ENCODE measurements at places on chromosomes 7 and 10.
A peak's percentile ranks its signal among the peaks of the same experiment; 100 is the strongest.

- no peak for DNase-seq
Measured at GRCh38 chr7:40489844-40490602, 355.2 kb downstream of the SUGCT start.

DNA sequence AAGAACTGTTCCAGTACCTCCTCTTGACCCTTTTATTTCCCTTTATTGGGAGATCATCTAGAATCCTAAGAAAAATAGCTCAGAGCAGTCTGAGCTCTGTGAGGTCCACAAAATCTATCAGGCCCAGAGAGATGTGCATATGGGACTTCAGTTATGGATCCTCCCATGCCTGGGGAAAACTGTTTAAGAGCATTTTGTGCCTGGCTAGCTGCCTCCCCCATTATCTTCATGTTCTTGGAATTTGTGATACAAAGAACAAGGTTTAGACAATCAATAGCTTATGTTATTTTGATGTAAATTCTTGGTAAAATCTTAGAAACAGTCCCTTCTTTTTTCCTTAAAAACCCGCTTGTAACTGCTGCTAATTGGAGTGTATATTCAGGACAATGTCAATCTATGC lies 75.2 kb downstream of the USP6NL start:
- DNase-seq: no peak

- DNase-seq: peak; percentile 96
Measured at GRCh38 chr10:61628875-61629513, 33.7 kb upstream of the CABCOCO1 start.

DNA sequence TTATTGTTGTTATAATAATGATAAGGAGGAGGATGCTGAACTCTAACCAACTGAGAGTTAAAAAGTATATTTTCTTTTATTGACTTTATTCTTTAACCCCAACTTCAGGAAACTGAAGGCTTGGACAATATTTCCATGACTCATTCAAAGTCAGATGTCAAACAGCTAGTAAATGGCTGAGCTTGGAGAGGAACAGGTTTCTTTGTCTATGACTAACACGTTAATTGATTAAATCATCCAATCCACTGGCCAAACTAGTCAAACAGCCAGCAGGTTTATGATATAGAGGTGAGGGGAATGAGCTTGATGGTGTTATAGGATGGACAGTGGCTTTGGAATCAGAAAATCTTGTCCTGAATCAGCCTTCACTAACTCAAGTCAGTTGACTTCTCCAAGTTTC lies 119.1 kb upstream of the WDR11 start:
- no peak for DNase-seq

DNA sequence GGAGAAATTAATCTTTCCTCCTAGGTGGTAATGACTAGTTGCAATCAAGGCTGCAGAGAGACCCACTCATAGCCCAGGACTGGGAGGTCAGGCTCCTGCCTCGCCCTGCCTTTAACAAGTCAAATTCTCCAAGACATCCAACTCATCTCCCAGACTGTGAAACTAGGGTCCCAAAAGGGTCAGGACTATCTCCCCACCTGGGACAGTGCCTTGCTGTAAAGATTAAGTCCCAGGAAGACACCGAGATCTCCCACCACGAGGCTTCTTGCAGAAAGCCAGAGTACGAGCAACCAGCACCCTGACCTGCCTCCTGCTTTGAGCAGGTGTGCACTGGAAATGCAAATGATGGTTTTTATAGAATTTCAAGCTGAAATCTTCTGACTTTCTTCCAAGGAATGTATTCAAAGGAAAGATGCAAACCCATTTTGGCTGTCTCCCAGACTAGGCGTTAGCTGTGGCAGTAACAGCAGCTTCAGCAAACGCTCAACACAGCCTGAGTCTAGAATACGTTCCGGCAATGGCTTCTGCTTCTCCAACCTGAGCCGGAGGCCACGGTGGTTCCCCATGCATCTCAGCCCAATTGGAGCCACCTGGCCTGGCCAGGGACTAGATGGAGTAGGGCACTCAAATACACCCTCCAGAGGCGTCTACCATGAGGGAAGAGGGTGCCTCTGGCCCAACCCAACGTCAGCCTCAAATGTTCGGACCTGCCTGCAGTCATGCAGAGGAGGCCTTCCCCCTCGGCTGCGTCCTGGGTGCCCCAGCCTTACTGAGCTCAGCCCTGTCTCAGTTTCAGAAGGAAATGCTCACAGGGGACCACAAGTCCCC lies 170.4 kb downstream of the PRKAG2 start:
- no peak for DNase-seq

DNA sequence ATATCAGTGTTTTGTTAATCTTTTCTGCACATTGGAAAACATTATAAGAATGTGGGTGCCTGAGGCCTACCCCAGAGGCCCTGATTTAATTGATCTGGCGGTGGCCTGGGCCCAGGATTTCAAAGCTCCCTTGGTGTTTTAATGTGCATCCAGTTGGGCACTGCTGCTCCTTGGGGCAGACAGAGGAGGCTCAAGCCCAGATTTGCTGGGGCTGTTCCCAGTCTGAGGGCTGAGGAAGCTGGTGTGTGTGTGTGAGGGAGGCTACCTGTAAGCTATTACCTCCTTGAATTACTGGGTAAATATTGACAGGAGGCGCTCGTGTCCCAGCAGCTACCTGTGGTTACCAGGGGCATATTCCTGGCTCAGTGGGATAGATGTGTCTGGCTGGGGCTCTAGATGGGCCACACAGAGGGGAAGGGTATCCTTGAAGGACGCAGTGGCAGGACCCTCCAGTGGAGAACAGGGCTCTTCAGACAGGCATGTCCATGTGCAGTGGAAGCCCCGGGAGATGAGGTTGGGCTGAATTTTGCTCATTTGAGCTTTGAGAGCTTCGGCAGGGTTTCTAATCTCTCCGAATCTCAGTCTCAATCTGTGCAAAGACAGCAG lies 975.4 kb upstream of the ZNF722 start:
- no peak for DNase-seq

DNA sequence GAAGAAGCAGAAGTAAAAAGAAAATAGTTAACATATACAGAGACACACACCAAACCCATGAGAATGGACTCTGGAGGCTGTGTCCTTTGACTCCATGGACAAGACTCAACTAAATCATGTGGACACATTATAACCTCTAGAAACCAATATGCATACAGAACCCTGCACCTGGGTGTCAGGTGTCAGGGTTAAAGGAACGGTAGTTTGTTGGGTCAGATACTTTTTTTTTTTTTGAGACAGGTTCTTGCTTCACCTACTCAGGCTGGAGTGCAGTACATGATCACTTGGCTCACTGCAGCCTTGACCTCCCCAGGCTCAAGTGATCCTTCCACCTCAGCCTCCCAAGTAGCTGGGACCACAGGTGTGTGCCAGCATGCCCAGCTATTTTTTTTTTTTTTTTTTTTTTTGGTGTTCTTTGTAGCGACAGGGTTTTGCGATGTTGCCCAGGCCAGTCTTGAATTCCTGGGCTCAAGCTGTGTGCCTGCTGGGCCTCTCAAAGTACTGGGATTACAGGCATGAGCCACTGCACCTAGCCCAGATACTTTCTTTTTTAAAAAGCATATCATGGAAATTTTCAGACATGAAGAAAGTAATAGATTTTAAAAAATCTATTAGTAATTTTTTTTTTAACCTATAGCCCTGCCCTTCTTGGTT lies 31.3 kb downstream of the GALNT11 start:
- DNase-seq: no peak

- no peak for DNase-seq
Measured at GRCh38 chr10:22597138-22597537, 117.2 kb downstream of the PIP4K2A start.

GRCh38 chr10:71246591-71247413 lies 34.4 kb downstream of the UNC5B start:
- DNase-seq: no peak

DNA sequence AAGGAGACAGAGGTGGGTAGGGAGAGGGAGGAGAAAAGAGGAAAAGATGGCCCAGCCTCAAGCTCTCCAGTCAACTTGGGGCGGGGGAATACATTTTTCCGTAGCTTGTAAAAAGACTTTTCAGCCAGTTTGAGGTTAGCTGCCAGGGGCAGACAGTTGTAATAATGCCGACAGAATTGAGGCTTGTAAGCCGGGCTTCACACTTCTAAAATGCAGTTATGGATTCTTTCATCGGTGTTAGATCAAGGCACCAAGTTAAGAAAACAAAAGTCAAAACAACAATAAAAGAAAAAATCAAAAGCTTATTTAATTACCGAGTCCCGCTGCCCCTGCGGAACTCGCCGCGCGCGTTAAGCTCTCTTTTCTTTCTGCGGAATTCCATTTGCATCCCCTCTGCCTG lies 448 bp upstream of the EVX1 start:
- no peak for DNase-seq

- DNase-seq: no peak
Measured at GRCh38 chr10:121167534-121168243, 316.5 kb downstream of the WDR11 start.

- peak; percentile 88 for DNase-seq
Measured at GRCh38 chr7:80916770-80917741, 1.8 kb downstream of the SEMA3C start.

Data from HCEC 1CT (cell line).